Large intestine (tissue), 12 donors: ENCODE measurements at places on chromosomes 7 and 10. TPM values are rescaled to one million over a fixed set of nuclear protein-coding genes. Genes with fewer than 3 reads are reported as not detected.

The PDE1C gene
- polyA plus RNA-seq, result 2.6 TPM

The TMEM139 gene
- polyA plus RNA-seq, result 36.2 TPM

The SEC31B gene
- 15.5 TPM for polyA plus RNA-seq

The HOXA3 gene
- 19.1 TPM for polyA plus RNA-seq

The KCNH2 gene
- 8.1 TPM for polyA plus RNA-seq

The MYH16 gene
- 0.01 TPM for polyA plus RNA-seq

The ATOH7 gene
- polyA plus RNA-seq, result 1.4 TPM

The FAM25G gene
- polyA plus RNA-seq, result not detected

The LGI1 gene
- polyA plus RNA-seq, result 3.4 TPM

The NEBL gene
- 3.3 TPM for polyA plus RNA-seq

The TSPAN13 gene
- polyA plus RNA-seq, result 189 TPM

The MINDY4 gene
- 12.3 TPM for polyA plus RNA-seq

The MSS51 gene
- polyA plus RNA-seq, result 3.6 TPM

The ARHGEF35 gene
- 30.6 TPM for polyA plus RNA-seq

DNA sequence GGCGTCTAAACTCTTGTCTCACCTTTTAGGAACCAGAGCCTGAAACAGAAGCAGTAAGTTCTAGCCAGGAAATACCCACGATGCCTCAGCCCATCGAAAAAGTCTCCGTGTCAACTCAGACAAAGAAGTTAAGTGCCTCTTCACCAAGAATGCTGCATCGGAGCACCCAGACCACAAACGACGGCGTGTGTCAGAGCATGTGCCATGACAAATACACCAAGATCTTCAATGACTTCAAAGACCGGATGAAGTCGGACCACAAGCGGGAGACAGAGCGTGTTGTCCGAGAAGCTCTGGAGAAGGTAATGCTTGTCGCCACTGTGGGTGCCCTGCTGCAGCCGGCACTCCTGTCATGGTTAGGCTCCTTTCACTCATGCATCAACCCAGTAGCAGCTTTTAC lies 113.1 kb downstream of the ZMYND11 start:
- DNase-seq, result no peak

DNA sequence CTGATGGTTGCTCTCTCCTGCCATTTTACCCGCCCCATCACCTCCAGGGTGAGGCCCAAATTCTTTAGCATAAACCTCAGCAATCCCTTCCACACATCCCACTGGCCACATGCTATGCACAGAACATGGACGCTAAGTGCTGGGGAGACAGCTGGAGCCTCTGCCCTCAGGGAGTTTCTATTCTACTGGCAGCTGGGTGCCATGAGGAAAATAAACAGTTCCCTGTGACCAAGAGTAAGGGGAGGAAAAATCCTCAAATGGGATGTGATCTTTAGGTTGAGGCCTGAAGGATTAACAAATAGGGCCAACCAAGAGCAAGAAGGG lies 1.2 kb downstream of the PARP12 start:
- DNase-seq, result peak; percentile 23

- no peak for DNase-seq
These were observed 96.1 kb downstream of the PPP1R3C start for GRCh38 chr10:91536733-91537132.

GRCh38 chr7:147298611-147299043 lies 1182.0 kb downstream of the CNTNAP2 start:
- no peak for DNase-seq

DNA sequence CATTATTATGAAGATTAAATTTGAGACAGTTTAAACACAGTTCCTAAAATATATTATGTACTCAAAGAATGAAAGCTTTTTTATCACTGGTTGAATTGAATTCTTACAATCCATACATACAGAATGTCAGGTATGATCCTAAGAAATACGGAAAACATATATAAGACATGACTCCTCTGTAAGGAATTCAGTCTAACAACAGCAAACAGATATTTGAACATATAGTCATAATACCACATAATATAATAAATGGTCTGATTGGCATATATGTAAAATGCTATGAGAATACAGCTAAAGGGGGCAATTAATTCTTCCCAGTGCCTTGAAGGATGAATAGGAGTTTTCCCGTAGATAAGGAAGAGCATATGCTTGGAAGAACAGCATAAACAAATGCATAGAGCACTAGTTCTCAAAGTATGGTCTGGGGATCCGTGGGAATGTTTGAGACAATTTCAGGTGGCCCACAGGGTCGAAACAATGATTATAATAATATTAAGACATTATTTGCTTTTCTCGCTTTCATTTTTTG lies 10.6 kb upstream of the ARID5B start:
- DNase-seq, result no peak

GRCh38 chr7:156251861-156252260 lies 388.7 kb upstream of the RNF32 start:
- DNase-seq, result no peak

GRCh38 chr10:16570731-16571130 lies 49.1 kb upstream of the C1QL3 start:
- no peak for DNase-seq

DNA sequence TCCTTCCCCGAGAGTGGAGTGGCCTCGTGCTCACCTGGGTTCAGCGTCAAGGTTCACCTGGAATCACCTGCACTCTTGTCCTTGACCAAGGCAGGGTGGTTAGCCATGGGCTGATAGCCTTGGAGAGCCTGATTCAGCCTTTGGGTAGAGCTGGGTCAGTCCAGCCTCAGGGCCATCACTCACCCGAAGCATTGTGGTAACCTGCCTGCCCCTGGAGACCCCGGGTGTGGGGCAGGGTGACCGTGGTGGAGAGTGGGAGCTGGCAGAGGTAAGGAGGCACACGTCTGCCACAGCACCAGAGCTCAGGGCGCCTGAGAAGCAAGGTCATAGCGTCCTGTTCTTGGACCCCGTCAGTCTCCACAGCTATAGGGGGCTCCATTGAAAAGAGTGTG lies 27.8 kb upstream of the WDFY4 start:
- DNase-seq, result no peak

DNA sequence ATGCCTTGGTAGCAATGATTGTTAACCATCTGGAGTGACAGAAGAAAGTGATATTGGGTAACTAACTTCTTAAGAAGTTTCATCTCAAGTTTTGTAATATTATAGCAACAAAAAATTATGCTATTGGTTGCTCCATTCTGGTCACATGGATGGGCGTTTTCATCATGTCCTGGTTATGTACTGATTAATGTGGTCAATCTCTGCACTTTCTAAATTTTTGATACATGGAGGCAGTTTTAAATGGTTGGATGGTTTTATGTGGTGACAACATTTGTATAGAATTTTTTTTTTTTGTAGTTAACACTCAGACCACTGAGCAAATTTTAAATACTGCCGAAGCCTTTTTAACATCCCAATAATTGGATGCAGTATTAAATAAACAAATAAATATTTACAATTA lies 55.2 kb upstream of the CCAR1 start:
- DNase-seq, result no peak

GRCh38 chr7:96833676-96834453 lies 124.2 kb upstream of the SEM1 start:
- no peak for DNase-seq

- DNase-seq, result peak; percentile 66
These were observed at the start of gene AKR1C4 for GRCh38 chr10:5196702-5197113. AKR1C4 (plus strand) TSS chr10:5196837; CDS start chr10:5196868, 31 bp downstream.

- no peak for DNase-seq
These were observed 34.4 kb downstream of the NRCAM start for GRCh38 chr7:108421720-108422331.

DNA sequence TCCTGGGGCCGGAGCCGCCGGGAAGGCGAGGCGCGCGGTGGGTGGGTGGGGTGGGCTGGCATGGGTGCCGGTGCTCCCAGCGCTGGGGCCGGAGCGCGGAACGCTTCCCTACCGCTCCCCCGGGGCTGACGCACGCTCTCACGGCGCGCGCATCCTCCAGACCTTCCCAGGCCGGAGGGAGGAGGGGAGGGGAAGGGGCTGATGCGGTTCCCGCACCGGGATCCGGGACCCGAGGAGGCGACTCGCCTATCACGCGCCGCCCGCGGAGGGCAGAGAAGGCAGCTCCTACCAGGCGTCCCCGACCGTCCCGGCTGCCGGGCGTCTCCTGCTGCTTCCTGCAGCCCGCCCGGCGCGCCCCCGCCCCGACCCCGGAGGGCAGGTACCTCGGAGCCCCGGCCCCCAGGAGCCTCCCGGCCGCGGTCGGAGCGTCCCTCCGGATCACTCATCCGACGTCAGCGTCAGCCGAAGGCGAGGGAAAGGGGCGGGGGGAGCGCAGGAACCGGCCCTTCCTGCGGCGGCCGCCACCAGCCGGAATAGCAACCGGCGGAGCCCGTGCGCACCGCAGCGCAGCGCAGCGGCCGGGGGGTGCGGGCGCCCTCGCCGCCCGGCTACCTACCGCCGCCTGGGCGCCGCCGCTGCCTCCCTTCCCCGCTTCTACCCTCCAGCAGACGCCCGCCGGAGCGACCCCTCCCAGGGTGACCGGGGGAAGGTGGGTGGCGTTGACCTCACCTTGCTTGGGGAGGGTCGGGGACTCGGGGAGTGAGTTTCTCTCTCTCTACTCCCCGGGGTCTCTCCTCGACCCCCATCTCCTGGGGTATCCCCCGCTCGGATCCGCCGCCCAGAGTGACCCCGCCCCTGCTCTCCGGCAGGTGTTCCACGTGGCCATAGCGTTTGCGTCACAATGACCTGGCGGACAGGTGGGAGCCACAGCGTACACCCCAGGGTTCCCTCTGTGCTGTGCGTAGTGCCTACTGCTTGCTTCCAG lies at the start of gene ICA1:
Gene ICA1, minus strand, starts transcription at position 457 of the 985 bp plus-strand sequence. CDS start 26,241 bp downstream, outside the sequence.
- DNase-seq, result peak; percentile 74

DNA sequence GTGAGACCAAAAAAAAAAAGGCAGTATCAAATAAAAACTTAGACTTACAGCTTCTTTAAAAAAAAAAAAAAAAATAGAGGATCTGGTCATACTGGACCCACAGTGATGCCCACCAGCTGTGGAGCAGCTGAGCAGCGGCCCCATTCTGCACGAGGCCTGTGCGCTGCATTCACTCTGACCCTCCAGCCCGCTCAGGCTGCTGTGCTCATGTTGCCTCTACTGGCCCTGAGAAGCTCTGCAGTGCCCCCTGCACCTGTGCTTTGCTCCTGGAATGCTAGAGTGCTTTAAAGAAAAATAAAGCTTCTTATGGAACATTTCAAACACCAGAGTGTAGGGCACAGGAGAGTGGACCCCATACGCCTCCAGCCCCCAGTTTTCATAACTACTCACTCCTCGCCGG lies 33.2 kb downstream of the TMEM120A start:
- DNase-seq, result no peak

DNA sequence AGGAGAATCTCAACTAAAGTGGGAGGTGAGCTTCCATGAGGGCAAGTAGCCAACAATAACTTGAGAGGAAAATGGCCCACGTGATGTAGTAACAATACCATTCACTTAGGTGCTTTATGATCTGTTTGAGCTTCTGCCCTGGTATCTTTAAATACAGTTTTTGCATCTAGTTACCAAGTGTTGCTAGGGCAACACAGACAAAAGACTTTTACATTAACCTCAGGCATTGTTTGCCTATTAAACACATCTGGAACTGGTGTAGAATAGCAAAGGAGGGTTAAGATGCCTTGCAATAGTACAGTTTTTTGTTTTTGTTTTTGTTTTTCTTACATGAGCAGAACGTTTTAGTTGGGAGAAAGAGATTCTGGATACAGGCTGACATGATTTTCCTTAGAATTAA lies 97.7 kb upstream of the MTPN start:
- no peak for DNase-seq

- no peak for DNase-seq
These were observed 58.4 kb downstream of the MAPK8 start for GRCh38 chr10:48364659-48365405.

DNA sequence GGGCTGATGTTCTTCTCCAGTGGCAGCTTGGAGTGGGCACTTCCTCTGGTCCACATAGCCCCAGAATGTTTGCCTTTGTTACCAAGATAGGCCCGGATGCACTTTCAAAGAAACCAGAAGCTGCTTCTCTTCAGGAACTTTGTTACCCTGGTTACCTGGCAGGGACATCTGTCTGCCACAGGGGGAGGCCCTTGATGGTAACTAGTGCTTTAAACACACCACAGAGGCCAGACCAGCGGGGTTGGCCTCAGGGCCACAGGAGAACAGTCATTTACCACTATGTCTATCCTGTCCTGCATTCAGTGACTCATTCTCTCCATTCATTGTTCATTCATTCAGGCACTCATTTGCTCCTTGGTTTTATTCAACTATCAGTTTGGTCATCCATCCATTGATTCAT lies 11.9 kb upstream of the PLEKHA1 start:
- DNase-seq, result no peak

DNA sequence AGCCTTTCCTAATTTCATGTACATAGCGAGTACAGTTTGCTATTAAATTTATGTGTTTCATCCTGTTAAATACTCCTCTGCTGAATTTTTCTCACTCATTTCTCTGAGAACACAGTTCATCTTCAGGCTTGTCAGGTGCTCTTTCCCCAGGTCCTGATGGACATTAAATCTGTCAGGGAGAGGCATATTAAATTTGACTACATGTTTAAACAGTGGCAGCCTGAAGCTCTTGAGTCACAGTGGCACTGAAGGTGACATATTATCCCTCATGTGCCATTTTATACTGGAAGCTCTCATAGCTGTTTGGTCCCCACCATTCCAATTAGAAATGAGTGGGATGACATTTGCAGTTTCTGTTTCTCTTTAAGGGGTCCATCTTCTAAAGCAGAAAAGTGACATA lies 1089.6 kb upstream of the SORCS1 start:
- no peak for DNase-seq

DNA sequence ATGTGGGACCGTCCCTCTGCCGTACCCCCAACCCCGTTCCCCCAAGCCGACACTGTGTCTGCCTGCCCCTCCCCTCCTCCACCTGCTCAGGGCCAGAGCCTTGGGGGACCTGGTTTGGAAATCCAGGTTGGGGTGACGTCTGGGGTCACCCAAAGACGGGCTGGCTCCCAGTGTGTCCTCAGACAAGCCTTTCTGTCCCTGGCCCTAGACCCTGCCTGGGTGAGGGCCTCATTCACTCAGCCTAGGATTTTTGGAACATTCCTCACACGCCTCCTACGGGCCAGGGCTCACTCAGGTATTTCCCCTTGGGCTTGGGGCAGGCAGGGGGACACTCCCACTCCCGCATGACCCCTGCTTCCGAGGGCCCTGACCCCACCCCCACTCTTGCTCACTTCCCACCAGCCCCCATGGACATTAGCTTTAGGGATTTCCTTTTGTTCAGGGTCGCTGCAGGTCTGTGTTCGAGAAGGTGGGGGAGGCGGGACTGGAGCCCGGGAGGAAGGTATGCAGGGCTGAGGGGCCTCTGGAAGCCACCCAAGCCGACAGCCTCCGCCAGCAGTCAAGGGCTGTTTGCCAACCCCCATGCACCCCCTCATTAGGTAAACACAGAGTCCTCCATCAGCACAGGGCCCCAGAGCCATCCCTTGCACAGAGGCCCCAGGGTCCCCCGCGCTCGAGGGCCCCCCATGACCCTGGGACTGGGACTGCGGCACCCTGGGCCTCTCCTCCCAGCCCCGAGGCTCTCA lies 35.1 kb downstream of the PDGFA start:
- DNase-seq, result peak; percentile 81

DNA sequence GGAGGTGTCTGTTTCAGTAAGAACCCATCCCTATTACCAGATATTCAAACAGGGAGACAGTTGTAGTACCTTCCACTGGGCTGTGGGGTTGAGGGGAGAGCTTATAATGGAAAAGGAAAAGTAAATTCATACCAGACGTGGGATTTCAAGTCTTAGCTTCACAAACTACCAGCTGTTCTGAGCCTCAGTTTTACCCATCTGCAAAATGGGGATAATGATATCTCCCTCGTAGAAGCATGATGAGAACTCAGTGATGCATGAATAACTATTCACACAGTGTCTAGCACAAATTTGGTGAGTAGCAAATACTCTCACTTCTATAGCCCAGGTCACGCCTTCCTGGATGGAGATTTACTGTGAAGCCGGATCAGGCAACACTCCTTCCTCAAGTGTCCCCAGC lies 29.1 kb upstream of the IKZF1 start:
- DNase-seq, result no peak
